RWPE2 (cell line): ENCODE measurements at places on chromosomes 7 and 10.

- DNase-seq = no peak
Observed at GRCh38 chr10:24674892-24675632, 48.6 kb downstream of the ARHGAP21 start.

DNA sequence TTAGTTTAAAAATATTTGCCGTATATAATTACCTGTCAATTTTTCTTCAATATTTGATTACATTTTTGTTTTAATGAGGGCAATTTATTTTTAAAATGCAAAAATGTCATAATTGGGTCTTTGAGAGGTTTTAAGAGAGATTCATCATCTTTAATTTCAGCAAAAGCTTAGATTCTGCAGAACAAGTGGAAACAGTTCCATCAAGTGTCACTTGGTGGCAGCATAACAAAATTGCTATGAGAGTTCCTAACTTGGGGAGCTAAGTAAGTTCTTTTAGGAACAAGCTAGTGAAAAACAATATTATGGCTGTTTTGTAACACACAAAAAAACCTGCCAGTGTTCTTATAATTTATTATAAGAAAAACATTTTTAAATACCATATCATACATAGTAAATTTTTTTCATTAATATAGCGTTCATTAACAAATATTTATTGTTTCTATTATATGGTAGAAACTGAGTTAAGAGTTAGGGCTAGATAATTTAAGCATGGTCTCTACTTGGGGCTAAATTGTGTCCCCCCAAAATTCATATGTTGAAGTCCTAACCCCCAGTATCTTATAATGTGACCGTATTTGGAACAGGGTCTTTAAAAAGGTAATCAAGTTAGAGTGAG is 155.2 kb downstream of the MAGI2 start:
- no peak for DNase-seq

DNA sequence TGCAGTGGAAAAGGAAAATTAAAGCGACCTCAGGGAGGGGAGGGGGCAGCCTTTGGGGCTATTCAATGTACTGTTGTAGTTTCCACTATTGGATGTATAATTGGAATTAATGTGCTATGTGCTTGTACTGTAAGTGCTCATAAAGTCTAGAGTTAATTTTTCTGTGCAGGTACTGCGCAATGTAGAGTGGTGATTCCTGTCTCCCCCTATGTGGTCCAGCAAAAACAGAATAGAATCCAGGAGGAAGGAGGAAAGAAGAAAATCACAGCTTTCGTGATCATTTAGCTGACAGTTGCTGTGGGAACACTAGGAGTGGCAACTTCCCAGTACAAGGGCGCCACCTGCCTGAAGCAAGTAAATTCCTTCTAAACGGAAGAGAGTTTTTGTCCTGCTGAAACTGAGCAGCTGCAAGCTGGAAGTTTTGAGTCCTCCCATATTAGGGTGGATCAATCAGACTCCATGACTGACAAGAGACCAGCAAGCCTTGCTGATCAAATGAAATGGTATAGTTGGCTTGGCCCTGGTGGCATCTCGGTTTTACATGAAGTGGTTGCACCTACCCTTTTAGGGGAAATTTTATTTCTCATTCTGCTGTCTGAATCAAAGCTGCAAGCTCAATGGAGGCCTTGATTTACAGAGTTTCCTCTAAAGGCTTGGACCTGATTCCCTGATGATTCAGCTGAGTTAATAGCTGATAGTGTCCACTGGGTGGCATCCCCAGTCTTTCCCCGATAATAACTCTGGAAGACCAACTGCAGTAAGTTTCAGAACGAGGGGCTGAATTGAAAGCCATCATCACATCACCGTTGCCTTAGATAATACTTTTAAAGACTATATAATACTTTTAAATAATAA is 299.8 kb downstream of the HGF start:
- no peak for DNase-seq

DNA sequence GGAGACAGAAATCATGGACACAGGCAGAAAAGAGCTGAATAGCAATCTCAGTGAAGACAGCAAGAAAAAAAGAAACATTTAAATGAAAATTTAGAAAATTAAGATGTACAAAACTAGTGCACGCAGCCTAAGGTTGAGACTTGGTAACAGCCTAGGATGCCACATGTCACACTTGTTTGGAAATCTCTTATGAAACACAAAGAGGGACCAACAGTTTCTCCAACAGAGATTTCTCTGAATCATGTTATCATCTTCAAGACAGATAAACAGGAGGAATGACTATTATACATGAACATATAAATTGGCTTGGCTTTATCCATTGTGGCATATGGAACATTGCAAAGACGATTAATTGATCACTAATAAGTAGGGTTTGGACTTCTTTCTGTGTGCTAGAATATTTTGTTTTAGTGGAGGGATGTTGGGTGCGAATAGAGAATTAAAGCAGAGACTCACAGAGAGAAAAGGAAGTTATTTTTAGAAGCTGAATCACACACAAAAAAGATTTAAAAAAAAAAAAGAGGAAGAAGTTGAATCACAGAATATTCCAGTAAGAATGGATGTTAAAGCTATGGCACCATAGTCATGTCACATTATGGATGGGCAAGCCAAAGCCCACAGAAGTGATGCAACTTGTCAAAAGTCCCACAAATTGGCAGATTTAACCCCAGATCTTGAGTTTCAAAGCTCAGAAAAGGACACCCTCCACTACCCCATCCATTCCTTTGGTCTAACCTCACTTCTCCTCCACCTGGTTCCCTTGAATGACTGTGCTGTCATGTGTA is 91.6 kb downstream of the MYOF start:
- DNase-seq = no peak

DNA sequence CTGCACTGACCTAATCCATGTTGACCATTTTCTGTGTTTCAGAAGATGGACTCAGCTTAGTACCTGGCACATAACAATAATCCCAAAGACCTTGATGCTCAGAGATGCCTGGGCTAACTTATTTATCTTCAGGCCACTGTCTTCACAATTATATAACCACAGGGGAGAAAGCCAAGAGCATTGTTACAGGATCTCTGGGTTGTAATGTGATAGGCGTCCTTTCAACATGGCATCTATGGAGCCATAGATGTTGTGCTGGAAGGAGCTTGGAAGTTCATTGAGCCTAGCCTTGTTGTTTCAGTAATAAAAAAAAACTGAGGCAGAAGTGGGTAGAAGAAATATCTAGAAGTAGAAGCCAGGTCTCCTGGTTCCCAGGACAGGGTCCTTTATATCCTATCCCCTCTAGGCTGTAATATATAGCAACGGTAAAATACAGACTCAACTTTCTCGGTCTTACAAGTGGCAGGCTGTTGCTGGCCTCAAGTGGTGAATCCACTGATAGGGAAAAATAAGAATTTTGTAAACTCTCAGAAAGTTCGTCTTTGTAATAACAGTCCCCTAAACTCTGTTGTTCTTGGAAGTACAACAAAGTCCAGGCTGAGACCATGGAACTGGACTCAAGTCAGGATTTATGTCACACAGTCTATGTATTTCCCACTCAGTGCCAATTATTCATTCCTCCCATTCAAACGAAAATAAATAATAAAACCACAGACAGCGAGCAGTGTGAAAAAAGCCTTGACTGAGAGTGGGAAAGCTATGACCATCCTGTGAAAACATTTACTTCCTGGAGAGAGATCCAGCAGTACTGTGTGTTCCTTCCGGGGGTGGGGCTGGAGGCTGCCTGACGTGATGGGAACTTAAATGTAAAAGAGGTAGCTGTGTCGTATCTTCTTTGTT is 277.6 kb downstream of the REEP3 start:
- DNase-seq = no peak
